Pancreas (tissue), 10 donors: ENCODE measurements at places on chromosomes 4 and X. TPM values are rescaled to one million over a fixed set of nuclear protein-coding genes. Genes with fewer than 3 reads are reported as not detected.

The RBMXL3 gene
- polyA plus RNA-seq, result not detected

The PGAM4 gene
- not detected for polyA plus RNA-seq

The CPLX1 gene
- 6.3 TPM for polyA plus RNA-seq

The ZCCHC18 gene
- 1.2 TPM for polyA plus RNA-seq

The CFAP47 gene
- polyA plus RNA-seq, result not detected

The XK gene
- 1.2 TPM for polyA plus RNA-seq

The ASB9 gene
- polyA plus RNA-seq, result 41.7 TPM

The STARD8 gene
- 3.0 TPM for polyA plus RNA-seq

The FOXO4 gene
- 8.5 TPM for polyA plus RNA-seq

The DIPK2B gene
- polyA plus RNA-seq, result 5.5 TPM

The HSD17B13 gene
- 0.75 TPM for polyA plus RNA-seq
